ENCODE measurements at places on chromosomes 4 and X.

GRCh38 chr4:62952366-62952765, 1456.9 kb downstream of the TECRL start:
- DNase-seq = no peak

- no peak for DNase-seq
Measured at GRCh38 chr4:111269439-111269838, 646.6 kb upstream of the PITX2 start.

GRCh38 chr4:154838694-154839093, 57.6 kb downstream of the RBM46 start:
- no peak for DNase-seq

DNA sequence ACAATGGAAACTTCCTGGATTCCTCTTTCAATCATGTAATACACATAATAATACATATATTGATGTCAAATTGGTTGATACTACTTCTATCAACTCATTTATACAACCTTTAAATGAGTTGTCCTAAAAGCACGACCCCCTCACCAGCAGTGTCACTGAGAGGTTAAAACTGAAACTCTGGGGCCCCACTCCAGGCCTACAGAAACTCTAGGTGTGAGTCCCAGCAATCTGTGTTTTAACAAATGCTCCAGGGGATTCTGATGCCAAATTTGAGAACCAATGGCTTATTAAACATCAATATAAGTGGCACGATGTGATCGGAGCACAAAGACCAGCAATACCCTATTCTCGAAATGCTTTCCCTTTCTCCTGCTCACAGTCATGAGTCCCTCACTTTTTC, 47.9 kb downstream of the ATP8A1 start:
- DNase-seq = no peak

- no peak for DNase-seq
Measured at GRCh38 chr4:81019006-81019405, 11.5 kb upstream of the BMP3 start.

DNA sequence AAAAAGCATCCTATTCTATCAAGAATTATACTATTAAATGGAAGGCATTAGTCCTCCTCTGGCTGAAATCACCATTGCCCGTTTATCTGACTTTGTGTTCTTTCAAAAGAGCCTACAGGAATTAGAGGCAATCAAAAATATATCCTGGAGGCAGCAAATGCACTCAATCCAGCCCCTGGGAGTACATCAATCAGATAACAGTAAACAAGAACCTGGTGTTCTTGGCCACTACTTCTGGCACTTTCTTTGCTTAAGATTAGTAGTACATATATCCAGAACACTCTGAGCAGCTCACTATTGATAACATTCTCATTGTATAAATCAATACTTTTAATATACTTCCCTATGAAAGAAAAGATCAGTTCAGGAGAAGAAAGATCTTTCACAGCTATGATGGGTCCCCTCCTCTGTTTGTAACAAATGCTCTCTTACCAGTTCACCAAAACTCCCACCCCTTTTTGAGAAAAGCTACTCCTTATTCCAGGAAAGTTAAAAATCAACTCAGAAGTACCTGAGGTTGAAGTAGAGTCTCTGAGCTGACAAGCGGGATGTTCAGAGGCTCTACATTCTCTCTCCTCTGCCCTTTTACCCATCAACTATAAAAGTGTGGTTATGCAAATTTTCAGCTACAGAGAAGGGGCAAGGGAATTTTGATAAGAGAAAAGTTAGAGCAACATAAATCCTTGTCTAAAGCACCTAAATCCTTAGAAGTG, 176.0 kb downstream of the COX18 start:
- DNase-seq = no peak

- no peak for DNase-seq
Measured at GRCh38 chr4:87406462-87406861, 15.5 kb upstream of the HSD17B11 start.

DNA sequence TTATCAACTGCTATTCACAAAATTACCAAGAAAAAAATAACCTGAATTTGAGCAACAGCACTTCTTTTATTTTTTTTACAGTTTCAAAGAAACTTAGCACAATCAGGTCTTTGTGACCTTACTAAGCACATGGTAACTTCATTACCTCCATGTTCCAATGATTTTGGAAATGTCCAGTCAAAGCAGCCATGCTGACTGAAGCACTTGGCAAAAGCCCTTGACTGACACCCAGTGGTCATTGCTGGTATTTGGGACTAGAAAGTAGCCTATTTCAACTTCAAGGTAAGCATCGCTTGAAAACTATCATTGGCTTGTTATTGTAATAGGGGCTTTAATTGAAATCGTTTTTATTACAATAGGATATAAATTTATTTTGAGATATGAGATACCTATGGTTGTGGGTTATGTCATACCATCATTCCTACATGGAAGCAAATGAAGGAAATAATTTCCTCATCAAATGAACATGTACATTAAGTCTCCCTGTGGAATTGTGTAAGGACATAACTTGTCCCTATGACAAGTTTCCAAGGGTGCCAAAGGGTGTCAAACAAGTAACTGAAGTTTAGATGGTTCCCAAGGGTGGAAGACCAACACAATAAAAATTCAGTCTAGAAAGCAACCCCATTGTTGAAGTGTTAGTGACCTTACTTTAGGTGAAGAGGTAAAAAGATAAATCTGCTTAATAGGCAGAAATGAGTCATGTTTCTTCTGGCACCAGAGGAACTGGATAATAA, 15.2 kb upstream of the ANXA10 start:
- DNase-seq = no peak
